ENCODE measurements at places on chromosomes 6 and 20. TPM values are rescaled to one million over a fixed set of nuclear protein-coding genes. Genes with fewer than 3 reads are reported as not detected.

DNA sequence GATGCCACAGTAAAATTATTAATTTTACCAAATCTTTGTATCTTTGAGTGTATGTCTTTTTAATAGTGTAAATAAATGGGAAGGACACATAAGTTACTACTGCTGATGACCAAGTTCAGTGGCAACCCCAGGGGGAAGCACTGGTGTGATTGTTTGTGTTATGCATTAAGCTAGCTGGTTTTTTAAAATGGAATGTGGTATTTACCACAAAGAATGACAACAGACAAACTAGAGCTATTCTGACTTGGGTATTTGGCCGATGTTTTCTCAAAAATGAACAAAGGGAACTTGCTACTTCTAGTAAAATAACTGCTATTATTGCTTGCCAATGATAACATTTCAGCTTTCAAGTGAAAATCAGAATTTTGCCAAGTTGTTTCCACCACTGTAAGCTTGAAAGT lies 2.9 kb downstream of the FNDC1 start:
- no peaks in the 10 kb centered on the region for H3K36me3 ChIP-seq
- no peaks in the 10 kb centered on the region for H3K4me1 ChIP-seq
- no peak overlapping the region for H3K4me3 ChIP-seq
- no peak for DNase-seq
- H3K27me3 ChIP-seq, result peaks cover 36% of the 10 kb centered on the region
- H3K27ac ChIP-seq, result no peak overlapping the region

DNA sequence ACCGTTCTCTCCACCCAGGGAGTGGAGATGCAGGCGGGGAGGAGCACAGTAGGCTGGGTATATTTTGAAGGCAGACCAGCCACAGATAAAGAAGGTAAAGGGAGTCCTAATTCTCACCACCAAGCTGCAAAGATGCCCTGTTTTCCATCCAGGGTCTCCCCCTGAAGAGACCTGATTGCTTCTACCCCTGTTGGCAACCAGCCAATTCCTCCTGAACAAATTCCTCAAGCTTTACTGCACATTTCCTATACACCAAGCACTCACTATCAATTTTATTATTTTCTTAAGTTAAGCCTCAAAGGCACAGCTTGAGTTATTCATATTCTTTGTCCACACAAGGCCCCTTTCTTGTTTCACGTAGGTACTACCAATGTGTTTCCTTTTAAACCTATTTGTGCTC lies 214.4 kb downstream of the EYA2 start:
- no peak overlapping the region for H3K27ac ChIP-seq
- H3K27me3 ChIP-seq, result no peaks in the 10 kb centered on the region
- H3K36me3 ChIP-seq, result no peaks in the 10 kb centered on the region

PPARD gene
- total RNA-seq, result 27.8 TPM

- H3K4me1 ChIP-seq, result no peaks in the 10 kb centered on the region
- H3K27ac ChIP-seq, result no peak overlapping the region
- H3K36me3 ChIP-seq, result no peaks in the 10 kb centered on the region
- H3K27me3 ChIP-seq, result no peaks in the 10 kb centered on the region
- no peak overlapping the region for H3K4me3 ChIP-seq
- DNase-seq, result no peak
Measured at GRCh38 chr6:75183099-75183541, 22.7 kb downstream of the COL12A1 start.

GPX5 gene
- total RNA-seq, result not detected

Data from lung (tissue), 17 donors.